ENCODE measurements at places on chromosomes 12 and 14.

- no peak for DNase-seq
These were observed 3.7 kb upstream of the IGF1 start for GRCh38 chr12:102484017-102484416.

- DNase-seq: no peak
These were observed 13.9 kb downstream of the CAPZA3 start for GRCh38 chr12:18751866-18752265.

DNA sequence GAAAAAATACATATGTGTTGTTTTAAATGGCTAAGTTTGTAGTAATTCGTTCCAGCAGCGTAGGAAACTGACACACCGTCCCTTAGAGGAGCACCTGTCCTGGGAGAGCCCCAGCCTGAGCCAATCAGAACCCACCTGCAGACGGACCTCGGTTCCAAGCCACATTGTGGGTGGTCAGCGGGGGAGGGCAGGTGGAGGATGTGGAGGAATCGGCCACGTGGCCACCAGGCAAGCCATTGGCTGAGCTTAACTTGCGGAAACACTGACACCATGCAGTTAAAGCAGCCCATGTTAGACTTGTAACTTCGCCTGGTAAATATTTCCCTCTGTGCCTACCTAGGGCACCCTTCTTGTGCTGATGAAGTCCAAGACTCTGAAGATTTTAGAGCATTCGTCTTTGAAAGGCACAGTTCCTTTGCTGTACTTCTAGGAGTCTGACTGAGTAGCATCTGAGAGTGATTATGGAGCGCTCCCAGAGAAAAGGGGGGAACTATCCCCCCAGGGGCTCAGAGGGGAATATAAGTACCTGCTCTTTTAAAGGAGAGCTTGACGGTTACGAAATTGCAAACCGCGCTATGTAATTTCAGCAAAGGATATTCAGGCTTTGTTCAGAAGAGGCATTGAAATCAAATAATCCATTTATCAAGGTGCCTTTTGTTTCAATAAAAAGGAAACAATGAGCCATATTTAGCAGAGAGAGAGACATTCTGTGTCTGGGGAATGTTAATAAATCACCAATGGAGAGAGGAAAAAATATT lies 135.7 kb downstream of the TMEM132C start:
- DNase-seq: no peak

- DNase-seq: no peak
These were observed 59.6 kb downstream of the ZFP36L1 start for GRCh38 chr14:68733086-68733914.

GRCh38 chr12:91057368-91058165 lies at the start of gene KERA:
Gene KERA (minus strand): TSS chr12:91058024. CDS start chr12:91056281, 1,743 bp downstream.
- DNase-seq: no peak

GRCh38 chr12:85182699-85183098 lies 97.3 kb upstream of the ALX1 start:
- DNase-seq: no peak

DNA sequence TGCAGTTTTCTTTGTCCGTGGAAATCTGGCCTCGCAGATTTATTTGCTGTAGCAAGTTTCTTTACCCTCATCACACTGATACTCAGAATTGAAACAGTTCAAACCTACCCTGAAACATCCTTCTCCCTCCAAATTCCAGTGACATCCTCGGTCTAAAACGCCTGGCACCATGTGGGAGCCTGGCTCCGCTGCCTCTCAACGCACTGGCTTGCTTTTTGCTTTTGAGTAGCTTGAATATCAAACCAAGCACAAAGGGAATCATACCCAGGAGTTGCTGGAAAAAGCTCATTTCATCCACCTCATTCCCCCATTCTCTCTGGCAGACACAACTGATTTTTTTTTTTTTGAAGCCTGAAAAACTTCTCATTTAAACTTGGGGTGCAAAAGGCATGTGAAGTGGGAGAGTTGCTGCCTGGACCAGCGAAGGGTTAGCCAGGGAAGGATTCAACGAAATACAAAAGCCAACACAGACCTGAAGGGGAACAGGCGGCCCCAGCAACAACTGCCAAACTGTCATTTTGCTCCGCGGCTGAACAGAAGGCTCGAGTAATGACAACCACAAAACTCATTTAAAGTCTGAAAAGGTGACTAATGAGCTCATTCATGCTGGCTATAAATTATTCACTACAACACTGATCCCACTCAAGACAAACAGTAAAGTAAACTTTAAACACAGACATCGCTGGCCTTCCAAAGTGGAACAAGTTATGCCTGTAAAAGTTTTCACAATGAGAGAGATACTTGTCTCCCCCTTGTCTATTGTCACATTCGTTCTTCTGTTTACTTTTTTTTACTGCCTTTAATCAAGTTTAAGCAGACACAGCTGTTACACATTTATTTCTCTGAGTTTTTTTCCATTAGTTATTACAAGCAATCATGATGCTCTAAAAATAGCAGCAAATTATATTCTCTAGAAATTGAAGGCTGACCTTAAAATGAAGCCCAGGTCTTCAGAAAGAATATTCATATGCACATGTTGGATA lies 12.5 kb upstream of the FOXN3 start:
- no peak for DNase-seq

GRCh38 chr14:95274874-95275273 lies 44.8 kb downstream of the CLMN start:
- no peak for DNase-seq

DNA sequence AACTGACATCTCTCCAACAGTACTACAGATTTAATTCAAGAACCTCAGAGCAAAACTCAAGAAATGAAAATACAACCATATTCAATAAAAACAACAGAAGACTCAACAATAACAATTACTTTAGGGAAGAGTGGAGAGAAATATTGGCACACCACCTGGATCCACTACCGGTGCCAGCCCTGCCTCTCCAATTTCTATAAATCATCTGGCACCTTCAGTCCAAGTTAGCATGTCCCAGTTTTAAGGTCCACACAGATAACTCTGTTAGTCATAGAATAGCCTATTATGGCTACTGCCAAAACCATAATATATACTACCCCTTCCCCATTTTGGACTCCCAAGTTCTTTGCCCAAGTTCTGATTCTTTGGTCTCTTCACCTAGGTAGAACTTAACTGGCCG lies 69.9 kb upstream of the PSMA6 start:
- DNase-seq: peak; percentile 50

DNA sequence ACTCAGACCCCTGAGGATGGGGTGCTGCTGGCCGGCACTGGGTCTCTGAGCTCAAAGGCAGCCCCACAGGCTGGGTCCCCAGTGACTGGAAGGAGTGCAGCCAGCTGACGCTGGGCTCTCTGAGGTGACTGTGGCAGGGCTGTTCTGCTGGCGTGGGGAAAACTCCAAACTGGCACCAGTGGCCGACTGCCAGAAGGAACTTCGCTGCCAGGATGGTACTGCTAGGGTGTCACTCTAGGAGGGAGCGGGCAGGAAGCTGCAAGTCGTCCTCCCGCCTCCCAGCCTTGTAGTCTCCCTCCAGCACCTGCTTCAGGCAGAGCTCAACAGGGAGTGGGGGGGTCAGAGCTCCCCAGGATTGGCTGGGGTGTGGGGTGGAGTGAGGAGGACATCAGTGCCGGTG lies 41.3 kb downstream of the CDC42BPB start:
- DNase-seq: no peak

DNA sequence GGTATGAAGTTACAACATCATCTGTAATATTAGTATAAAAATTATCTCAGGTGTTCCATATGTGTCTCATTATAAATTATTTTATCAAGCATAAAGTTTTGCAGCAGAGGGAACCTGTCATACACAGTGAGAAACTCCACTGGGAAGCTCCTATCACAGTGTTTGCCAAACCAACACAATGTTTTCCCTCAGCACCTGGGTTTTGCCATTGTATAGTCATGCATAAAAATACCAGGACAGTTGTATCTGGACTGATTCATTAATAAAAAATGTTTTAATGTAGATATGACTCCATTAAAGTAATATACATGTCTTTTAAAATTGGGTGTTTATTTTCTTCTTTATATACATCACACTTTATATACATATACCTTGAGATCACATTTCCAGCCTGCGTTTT lies 56.6 kb downstream of the METTL25 start:
- DNase-seq: no peak

GRCh38 chr14:34742270-34743115 lies 28.1 kb upstream of the CFL2 start:
- no peak for DNase-seq

All from MG63 (cell line).